ENCODE measurements at places on chromosomes 1 and 21. TPM values are rescaled to one million over a fixed set of nuclear protein-coding genes. Genes with fewer than 3 reads are reported as not detected.

DNA sequence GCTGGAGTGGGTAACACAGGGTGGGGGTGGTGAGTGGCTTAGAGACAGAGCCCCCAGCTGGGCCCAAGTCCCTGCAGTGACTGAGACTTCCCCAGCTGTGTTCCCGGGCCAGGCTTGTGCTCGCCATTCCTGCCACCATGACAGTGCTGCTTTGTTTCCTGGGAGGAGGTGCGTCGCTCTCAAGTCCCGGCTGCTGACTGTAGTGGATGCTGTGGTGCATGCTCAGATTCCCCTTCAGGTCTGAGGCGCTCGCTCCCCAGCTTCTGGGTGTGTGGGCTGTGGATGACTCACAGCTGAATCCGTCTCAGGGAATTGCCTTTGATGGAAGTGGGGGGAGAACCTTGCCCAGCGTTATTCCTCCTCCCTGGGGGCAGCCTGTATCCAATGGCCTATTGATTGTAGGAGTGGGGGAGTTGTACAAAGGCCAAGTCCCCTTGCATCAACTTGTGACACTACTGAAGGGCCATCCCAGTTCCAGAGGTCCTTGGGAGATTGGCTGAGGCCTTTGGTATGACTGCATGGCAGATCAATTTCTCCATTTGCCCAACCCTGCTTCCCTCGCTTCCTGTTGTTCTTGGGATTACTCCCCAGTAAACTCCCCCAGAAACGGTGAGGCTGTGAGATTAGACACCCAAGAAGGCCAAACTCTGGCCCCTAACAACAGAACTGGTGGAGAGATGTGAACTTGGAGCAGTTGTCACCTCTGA lies 17.8 kb upstream of the POU3F1 start:
- DNase-seq, result no peak

DNA sequence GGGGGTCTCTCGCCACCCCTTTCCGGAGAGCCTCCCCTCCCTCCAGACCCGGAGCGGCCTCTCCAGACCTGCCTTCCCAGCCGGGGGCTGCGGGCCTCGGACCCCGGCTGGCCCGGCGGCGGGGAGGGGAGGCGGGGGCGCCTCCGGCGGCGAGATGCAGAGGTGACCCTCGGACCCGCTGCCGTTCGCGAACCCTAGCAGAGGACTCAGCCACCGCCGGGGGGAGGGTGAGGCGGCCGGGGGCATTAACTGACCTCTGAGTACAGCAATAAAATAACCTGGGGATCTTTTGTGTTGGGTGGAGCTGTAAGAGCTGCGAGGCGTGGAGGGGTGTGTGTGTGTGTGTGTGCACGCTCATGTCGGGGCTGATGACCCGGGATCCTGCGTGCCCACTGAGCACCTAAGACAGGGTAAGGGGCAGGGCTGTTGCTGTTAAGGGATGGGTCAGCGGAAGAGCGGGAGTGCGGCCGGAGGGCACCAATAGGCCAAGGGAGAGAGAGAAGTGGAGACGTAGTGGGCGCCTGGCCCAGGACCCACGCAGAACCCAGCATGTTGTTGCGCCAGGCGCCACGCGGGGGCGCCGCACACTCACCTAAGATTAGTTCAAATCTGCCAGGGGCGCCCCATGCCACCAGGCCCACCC lies 6.3 kb downstream of the HAPLN2 start:
- DNase-seq, result no peak

DNA sequence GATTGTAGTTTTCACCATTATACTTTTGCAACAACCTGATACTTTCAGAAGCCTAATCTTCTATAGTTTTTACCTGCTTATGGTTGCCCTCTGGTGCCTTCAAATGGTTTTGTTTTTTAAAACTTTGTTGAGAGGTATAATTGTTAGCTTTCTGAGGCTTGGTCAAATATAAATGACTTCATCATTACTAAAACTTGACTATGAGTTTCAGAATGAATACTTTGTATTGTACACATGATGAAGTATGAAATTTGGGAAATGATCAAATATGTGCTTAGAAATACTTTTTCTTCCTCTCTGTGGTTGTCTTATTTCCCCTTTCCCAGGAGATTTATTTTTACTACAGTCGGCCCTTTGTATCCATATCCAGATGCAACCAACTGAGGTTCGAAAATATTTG lies 151.8 kb upstream of the B3GALT2 start:
- no peak for DNase-seq

TSPEAR gene
- not detected for total RNA-seq

GRCh38 chr1:204080163-204080903 lies 7.4 kb downstream of the SOX13 start:
- DNase-seq, result no peak

GRCh38 chr1:245179706-245180105 lies 24.9 kb downstream of the KIF26B start:
- no peak for DNase-seq

ACTN2 gene
- 0.37 TPM for total RNA-seq

ERG gene
- total RNA-seq, result not detected

- no peak for DNase-seq
These were observed 54.3 kb upstream of the HSD17B7 start for GRCh38 chr1:162736184-162736583.

DNA sequence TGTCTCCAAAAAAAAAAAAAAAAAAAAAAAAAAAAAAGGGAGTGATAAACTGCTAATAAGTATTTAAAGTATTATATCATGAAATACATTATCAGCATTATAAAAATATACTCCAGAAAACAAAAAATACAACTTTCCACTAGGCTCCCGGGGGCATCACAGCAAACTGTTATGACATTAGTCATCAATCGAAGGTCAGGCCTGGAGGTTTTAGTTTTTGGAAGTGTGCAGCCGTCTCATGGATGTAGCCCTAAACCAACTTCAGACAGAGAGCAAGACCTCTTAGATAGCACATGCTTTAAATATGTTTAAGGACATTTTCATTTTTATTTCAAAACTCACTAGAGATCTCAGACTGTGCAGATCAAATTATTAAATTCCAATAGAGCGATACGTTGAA lies 106.3 kb downstream of the RERE start:
- no peak for DNase-seq

DNA sequence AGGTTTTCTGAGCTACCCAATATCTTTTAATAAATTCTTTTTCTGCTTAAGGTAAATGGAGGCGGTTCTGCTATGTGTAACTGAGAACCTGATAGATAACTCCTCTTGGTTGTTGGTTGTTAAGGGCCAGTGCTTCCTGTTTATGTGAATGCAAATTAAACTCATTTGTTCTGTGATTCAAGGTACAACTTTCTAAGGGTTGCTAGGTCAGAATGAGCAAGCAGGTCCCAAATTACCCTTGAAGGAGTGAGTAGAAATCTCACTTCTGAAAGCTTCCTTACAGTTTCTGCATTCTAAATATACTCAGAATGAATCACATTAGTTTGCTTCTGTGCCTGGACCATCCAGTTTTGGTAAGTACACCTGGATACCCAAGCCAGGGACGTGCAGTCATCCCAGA lies 15.5 kb upstream of the FAM78B start:
- no peak for DNase-seq

DNA sequence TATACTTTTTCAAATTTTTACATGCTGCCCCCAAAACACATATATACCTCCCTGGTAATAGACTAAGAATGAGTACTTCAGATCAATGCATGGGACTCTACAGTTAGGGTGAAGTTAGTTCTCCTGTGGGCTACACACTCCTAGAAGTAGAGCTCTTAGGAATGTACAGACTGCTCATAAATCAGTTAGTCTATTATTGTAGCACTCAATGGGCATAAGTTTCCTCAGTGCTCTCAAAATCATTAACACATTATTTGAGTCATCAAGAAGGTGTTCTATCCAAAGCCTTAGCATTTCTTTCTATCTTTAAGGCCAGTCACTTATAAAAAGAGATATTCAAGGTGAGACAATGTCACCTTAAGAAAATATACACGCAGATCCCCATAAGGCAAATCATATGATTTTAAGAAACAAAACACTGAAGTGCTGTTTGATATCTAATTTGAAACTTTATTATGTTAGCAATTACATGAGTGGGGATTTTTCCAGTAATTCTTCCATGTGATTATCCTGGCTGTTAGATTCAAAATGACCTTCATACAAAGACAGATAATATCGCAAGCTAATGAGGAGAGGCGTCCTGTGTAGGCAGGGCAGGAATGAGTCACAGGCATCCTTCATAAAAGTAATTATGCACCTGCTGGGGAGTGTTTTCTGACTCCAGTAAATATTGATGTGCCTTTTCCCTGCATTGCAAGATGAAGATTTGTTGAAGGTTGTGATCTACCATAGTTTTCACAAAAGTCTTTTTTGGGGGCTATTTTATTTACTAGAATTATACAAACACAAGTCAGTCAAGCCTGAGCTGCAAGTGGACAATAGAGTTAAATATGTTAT lies 167.2 kb upstream of the ATP1B1 start:
- DNase-seq, result no peak

SYT11 gene
- 21.5 TPM for total RNA-seq

APCS gene
- total RNA-seq, result not detected

DNA sequence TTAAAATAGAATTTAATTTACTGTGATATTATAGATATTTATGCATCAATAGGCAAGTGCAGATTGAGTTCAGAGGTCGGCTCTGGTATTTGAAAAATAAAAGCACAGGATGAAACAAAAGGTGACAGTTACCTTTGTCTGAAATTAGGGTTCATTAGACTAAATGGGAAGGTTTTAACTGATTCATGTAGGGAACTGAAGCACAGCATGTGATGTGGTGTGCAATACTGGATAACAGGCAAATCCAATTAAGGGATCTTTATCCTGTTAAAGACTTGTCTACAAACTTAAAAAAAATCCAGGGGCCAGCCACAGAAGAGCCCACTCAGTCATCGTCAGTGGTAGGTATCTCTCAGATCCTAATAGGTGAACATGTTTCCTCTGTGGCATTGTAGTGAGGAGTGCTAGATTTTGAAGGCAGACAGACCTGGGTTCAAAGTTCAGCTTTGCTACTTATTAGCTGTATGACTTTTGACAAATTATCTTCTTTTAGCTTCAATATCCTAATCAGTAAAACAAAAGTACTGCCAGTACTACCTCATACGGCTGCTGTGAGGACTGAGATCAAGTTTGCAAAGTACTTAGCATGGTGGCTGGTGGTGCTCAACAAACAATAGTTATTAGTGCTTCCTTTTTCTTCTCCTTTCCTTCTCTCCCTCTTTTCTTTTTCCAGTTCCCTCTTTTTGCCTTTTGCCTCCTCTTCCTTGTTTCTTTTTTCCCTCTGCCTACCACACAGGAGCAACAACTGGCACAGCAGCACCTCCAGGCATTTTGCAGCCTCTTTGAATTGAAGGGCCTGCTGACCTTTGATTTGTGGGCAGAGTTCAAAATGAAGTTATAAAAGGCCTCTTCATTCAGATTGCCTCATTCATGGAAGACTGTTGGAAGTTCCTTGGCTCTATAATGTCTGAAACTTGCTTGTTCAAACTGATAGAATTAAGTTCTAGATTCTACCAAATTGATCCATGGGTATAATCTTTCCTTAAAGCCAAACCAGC lies 44.9 kb upstream of the FOXD3 start:
- DNase-seq, result no peak

DNA sequence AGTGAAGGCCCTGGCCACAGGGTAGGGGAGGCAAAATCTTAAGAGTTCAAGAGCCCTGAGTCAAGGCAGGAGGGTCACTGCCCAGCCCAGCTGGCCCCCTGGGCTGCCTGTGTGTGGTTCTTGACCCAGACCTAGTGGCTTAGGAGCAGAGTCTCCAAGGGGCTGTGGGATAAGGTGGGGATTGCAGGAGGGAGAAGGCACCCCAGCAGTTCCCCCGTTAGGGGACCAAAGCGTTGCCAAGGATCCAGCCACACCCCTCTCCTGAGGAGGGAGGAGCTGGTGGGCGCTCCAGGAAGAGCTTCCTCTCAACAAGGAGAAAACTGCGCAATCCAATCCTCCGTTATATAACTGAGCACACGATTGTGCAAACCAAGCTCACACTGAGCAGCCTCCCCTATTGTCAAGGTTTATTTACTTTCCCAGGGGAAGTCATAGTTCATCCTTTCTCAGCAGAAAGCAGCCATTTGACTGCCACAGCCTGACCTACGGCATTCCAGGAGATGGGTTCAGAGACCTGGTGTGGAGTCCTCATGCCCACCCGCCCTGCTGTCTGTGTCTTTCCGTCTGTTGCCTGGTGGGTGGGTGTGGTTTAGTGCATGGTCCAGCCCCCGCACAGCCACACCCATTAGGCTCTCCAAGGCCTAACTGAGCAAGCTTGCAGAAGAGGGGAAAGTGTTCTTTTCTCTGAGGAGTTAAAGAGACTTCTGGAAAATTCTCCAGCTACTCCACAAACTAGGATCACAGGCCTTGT lies 3.5 kb downstream of the EPHX1 start:
- no peak for DNase-seq

SETD4 gene
- 21.5 TPM for total RNA-seq

DNA sequence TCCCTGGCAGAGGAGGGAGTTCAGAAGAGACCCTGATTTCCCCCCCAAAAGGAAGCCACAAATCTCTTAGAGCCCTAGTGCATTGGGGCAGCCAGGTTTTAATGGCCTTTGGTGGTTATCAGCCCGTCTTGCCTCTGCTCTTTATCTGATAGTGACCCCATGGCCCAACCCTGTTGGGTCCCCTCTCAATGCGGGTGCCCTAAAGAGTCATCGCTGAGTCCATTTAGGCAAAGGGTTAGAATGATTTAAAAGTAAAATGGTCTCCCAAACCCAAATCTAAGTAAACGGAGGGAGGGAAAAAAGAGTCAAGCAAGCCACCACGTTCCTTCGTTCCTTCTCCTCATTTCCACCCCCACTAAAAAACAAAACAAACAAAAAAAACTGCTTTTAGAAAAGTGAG lies 164.0 kb downstream of the RUNX1 start:
- DNase-seq, result no peak

TMPRSS3 gene
- 9.8 TPM for total RNA-seq

CLEC20A gene
- total RNA-seq, result not detected

- DNase-seq, result no peak
These were observed 59.1 kb downstream of the CHD5 start for GRCh38 chr1:6121021-6121421.

DNA sequence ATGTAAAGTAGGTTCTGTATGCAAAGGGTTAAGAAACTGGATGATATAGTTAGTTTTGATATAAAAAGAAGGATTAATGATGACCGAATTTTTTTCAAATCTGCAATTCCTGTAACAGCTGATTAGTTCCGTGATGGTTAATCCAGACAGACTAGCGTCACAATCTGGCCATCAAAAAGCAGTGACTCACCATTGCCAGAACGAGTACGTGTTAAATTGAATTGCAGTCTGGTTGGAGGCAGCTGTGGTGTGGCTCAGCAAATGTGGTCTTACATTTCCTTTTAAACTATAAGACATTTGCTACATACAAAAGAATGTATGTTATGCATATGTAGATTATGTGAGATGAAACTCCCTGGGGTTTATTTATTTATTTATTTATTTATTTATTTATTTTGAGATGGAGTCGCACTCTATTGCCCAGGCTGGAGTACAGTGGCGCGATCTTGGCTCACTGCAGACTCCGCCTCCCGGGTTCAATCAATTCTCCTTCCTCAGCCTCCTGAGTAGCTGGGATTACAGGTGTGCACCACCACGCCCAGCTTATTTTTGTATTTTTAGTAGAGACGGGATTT lies 139.8 kb downstream of the RYR2 start:
- no peak for DNase-seq
